ENCODE measurements at places on chromosomes 2 and 18.

DNA sequence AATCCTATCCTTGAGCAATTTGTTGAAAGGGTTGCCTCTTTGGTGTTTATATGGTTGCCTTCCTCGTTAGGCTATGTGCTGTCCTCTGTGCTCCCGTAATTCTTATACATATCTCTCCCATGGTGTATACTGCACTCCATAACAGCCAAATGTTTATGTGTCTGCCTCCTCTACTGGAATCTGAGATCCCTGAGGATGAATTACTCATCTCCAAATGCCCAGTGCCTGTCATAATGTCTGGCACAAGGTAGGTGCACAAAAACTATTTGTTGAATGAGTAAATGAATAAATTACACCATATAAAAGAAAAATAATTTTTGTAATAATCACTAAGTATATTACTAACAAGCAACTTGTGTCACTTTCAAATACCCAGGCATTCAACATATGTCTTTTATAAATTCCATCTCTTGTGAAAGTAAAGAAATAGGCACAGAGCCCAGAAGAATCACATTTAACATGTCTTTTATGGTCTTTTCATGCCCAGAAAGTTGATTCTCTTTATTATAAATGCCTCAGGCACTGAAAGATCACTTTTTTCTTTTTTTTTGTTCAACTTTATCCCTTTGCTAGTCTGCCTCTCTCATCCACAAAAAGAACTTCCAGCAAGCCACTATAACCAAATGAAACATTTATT, 164.9 kb downstream of the CCDC148 start:
- DNase-seq, result no peak

DNA sequence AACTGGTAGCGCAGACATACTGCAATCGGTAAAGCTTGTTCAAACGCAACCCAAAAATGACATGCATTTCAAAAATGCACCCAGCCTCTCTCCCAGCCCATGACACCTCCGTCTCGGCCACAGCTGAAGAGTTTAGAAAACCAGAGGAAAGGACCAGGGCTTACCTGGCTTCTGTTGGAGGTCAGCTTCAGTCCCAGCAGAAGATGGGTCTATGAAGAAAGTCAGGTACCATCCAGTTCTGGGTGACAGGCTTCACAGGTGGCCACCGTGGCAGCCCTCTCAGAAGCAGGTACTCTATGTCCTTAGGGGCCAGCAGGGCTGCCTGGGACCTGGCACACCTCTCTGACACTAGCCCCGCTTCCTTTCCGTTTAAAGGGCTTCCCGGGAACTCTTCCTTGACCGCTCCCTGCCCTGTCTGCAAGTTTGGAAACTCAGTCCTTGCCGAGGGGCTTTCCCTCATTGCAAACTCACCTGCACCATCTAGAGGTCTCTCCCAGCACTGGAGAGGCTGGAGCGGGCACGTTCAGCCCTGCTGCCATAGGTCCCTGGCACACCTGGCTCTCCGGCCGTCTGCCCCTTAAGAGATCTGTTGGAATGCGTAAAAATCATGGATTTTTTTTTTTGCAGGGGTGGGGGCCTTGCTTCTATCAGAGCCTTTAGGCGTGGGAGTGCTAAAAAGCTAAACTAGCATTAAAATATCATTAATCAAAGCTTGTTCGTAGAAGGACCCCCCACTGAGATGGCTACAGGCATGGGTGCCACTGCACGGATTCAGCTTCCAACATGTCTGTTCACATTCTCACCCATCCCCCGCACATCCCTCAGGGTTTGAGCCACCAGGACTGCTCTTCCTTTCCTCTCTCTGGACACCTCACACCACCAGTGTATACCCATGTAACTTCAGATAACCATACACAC, at the start of gene EDAR:
Gene EDAR, minus strand, starts transcription at position 425 of the 918 bp plus-strand sequence. CDS start 58,206 bp downstream, outside the sequence.
- DNase-seq, result no peak

GRCh38 chr2:179886-180285, 83.9 kb downstream of the SH3YL1 start:
- DNase-seq, result no peak

DNA sequence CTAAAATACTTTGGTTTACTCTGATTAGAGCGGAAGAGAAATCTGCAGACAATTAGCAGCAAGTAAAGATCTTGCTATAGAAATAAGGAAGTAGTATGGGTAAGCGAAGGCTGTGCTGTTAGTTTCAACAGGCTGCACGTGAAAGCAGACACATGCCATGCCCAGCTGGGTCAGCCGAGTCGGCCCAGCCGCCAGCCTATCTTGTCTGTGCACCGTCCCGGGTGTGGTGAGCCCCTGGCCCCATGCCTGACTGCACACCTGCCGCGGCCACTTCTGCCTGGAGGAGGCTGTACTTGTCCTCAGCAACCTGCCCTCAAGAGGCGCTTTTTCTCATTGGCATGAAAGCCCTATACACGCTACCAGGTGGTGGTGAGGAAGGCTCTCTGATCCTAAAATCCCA, 185.5 kb downstream of the SEPTIN10 start:
- DNase-seq, result no peak

DNA sequence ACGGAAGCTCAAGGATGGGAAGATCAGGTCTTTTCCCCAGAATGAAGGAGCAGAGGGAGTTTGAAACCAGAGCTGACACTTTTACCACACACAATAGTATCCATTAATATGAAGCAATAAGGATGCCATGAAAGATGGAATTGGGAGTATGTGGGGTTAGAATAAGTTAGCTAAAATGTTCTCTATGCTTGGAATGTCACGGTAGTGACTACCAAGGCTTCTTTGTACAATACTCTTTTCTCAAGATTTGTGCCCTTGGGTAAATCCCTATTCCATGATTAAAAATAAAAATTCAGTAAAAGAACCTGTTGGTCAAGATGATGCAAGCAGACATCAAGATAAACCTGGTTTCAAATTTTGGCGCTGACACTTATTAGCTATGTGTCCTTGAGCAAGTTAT, 75.0 kb downstream of the NRXN1 start:
- DNase-seq, result no peak

GRCh38 chr2:45714679-45715078, 63.2 kb downstream of the PRKCE start:
- no peak for DNase-seq

GRCh38 chr18:64936671-64937070, 787.8 kb upstream of the LINC00305 start:
- no peak for DNase-seq

GRCh38 chr2:36318547-36318946, 37.0 kb upstream of the CRIM1 start:
- no peak for DNase-seq

- DNase-seq, result no peak
Observed at GRCh38 chr2:172242961-172243360, 140.3 kb upstream of the DLX2 start.

DNA sequence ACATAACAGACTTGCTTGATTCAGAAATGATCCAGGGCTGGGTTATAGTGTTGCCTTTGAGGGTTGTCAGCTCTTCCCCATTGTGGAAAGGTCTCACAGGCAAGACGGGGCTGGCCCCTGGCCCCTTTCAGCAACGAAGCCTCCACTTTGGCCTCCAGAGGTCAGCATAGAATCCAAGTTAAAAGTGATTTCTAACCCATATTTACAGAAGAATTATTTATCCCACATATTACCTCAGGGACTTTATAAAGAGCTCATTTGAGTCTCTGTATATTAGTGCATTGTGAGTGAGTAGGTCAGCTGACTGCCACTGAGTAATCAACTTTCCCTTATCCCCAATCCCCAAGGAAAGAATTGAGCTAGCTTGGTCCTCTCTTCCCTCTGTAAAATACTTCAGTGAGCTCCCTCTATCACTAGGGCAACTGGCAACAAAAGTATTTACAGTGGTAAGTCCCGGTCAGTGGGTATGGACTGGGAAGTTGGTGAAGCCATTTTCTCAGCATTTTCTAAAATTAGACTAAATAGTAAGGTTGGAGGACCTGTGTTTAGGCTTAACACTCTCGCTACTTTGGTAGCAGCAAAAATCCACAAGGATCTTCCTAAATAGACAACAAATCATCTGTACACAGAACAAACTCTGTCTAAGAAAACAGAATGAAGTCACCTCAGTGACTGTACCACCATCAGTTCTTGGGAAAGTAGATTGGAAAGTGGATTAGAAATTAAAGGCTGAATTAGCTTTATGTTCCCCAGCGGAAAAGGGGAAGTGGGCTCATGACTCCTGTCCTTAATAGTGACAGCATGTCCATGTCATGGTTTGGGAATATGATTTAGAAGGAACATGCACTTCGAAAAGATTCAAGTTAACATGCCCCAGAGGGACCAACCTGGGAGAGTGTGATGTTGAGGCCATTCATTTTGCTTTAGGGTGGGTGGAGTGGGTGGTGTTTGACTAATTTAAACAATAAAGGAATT, 171.0 kb upstream of the SIX3 start:
- DNase-seq, result no peak

- DNase-seq, result no peak
Observed at GRCh38 chr2:109260886-109261700, 132.1 kb downstream of the SH3RF3 start.

DNA sequence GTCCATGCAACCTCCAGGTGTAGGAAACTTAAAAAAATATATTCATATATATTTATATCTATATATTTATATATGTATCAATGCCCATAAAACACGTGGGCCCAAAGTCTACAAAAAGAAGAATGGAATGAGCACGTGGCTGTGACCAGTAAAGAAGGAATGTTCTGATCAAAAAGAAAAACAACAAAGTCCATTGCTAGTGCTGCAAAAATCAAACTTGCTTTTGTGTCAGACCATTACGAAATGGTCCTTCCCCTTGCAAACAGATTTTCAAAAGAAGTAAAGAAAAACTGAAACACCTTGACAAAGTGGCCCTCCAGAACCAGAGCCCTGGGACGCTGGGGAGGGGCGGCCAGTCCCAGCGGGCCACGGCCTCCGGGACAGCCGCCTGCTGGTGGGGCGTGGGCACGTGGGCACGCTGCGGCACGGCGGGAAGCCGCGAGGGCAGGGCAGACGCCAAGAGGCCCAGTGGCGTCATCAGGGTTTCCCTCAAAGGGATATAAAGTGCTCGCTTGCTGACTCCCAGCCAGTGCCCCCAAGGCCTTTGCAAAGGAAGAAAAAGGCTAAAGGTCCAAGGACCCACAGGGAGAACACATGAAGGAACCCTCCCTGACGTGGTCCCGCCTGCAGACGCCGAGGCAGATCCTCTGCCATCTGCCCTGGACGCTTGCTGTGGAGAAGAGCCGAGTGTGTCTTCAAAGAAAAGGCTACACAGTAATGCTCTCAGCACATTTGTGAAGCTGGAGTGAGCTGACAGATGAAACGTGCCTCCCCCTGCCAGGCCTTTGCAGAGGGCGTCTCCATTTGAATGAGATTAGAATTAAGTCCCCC, 201.8 kb downstream of the TWIST2 start:
- DNase-seq, result no peak

DNA sequence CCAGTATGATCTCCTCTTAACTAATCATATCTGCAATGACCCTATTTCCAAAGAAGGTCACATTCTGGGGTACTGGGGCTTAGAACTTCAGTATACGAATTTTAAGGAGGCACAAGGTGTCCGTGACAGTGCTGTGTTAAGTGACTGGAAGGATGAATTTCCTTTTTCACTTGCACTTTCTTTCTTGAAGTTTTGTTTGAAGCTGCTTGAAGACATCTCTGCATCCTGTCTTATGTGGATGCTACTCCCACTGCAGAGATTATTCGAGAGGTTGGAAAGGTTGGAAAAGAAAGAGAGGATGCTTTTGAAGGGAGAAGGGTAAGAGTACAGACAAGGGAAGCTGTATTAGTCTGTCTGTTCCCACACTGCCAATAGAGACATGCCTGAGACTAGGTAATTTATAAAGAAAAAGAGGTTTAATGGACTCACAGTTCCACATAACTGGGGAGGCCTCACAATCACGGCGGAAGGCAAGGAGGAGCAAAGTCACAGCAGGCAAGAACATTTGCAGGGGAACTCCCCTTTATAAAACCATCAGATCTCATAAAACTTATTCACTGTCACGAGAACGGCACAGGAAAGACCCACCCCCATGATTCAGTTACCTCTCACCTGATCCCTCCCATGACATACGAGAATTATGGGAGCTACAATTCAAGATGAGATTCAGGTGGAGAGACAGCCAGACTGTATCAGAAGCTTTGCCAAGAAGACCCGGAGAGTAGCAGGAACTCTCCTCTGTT, 3.6 kb upstream of the RNF144A start:
- DNase-seq, result no peak

- no peak for DNase-seq
Observed at GRCh38 chr18:49612515-49613033, 50.7 kb downstream of the LIPG start.

DNA sequence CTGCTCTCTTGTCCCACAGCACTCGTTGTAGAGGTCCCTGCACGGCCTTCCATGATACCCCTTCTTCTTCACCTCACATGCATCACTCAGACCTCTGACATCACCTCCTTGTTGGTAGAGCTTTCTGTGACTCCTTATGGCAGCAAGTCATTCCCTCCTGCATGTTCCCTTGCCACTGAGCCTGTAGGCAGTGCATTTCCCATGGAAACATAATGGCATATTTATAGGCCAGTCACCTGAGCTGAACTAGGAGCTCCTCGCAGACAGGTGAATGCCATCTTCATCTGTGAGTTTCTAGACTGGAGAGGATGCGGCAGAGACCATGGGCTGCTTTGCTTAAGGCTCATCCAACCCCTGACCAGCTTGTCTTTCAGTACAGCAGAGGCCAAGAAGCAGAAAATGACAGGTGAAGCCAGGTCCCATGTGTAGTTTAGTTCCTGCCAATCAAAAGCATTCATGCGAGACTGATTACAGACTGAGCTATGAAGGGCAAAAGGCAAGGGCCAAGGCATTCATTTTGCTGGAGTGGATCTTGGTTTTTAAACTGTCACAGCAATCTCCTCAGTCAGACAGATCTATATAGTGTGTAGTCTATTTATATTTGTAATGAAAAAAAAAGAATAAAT, 59.4 kb upstream of the NEDD4L start:
- no peak for DNase-seq

- no peak for DNase-seq
Observed at GRCh38 chr2:37230581-37230980, 815 bp downstream of the CEBPZ start.

GRCh38 chr2:191389288-191389687, 144.1 kb downstream of the MYO1B start:
- no peak for DNase-seq

- no peak for DNase-seq
Observed at GRCh38 chr2:196123679-196124373, 47.6 kb downstream of the STK17B start.

DNA sequence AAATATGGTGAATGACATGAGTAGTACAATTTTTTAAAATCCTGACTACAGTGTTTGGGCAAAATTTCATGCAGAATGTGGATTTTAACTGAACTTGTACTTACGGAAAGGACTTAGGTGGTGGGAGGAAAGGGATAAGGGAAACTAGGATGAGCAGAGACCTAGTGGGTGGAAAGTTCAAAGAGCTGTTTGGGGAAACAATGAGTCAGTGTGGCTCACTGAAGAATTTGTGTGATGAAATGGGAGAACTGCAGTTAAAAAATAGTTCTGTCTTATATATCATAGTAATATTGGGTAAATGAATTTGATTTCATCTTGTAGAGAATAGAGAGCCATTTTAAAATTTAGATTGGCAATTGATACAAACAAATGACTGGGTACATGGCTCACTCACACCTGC, 220.1 kb upstream of the CTAGE1 start:
- no peak for DNase-seq

GRCh38 chr18:79187532-79188277, 118.5 kb downstream of the ATP9B start:
- DNase-seq, result no peak
